ENCODE measurements at places on chromosomes 4 and X. TPM values are rescaled to one million over a fixed set of nuclear protein-coding genes. Genes with fewer than 3 reads are reported as not detected.

DNA sequence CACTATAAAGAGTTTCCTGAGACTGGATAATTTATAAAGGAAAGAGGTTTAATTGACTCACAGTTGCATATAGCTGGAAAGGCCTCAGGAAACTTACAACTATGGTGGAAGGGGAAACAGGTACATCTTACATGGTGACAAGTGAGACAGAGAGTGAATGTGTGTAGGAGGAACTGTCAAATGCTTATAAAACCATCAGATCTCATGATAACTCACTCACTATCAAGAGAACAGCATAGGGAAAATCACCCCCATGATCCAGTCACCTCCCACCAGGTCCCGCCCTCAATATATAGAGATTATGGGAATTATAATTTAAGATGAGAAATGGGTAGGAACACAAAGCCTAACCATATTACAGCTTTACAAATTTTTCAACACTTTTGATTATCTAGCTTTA, 266.0 kb downstream of the DTHD1 start:
- H3K27ac ChIP-seq = no peak overlapping the region
- no peak for DNase-seq
- no peak overlapping the region for H3K4me3 ChIP-seq
- H3K36me3 ChIP-seq = no peaks in the 10 kb centered on the region
- no peaks in the 10 kb centered on the region for H3K27me3 ChIP-seq

DNA sequence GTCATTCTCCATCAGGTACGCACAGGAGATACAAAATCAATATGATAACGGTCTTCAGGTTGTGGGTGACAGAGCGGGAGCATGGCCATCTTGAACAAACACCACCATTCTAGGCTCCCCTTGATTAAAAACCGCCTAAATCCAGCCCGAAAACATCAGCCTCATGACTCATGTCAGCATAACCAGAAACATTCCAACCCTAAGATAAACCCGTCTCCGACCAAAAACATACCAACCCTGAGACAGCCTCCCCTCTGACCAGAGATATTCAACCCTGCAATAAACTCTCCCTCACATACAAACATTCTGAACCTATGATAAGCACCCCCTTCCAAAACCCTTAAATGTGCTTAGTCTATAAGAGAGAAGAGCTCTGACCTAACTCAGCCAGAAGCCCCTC, 157.9 kb downstream of the DHRSX start:
- H3K4me3 ChIP-seq = no peak overlapping the region
- DNase-seq = no peak
- H3K27ac ChIP-seq = no peak overlapping the region
- no peaks in the 10 kb centered on the region for H3K36me3 ChIP-seq

GRCh38 chr4:5553801-5554200, 154.6 kb downstream of the EVC2 start:
- no peak for DNase-seq
- no peaks in the 10 kb centered on the region for H3K36me3 ChIP-seq
- H3K27me3 ChIP-seq = no peaks in the 10 kb centered on the region
- H3K4me3 ChIP-seq = no peak overlapping the region
- H3K4me1 ChIP-seq = no peaks in the 10 kb centered on the region

RNF128 gene
- total RNA-seq = not detected

SPANXA2 gene
- total RNA-seq = not detected
